ENCODE measurements at places on chromosomes 2 and 18.

DNA sequence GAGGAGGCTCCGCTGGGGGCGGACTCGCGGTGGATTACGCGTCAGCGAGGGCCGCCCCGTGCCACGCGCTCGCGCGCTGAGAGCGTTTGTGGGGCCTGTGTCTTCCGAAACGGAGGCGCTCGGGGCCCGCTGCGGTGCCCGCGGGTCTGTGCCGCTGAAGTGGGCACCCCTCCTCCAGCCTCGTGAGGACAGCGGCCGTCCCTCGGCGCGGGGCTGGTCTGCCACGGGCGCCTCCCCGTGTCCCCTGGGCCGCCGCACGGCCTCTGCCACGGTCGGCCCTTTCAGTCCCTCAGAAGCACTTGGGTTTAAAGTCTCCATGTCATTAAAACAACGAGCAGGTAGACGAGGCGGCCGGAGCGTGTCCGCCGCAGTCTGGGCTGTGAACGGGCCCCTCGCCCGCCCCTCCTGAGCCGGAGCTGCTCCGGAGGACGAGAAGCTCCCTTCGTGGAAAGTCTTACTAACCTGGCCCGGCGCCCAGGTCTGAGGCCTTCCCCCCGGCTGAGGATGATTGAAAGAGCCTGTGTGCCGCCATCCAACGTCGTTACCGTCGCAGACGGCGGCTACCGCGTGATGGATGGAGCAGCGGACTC lies 97.6 kb downstream of the NFATC1 start:
- no peak for DNase-seq

DNA sequence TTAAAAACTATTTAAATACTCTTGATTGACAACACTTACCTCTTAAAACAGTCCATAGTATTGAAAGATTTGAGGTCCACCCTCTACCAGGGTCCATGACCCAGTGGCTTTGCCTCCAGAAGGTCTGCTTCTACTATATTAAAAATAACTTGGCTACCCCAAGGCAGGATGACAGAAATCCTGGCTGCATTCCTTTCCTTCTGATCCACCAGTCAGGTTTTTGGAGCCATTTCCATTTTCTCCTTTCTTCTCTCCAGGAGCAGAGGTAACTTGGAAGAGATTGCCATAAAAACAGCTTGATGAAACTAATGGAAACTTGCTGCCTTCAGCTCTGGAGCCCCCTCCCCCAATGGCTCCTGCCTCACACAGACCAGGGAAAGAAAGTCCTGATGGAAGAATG lies 2.6 kb upstream of the FAM171B start:
- DNase-seq: no peak

DNA sequence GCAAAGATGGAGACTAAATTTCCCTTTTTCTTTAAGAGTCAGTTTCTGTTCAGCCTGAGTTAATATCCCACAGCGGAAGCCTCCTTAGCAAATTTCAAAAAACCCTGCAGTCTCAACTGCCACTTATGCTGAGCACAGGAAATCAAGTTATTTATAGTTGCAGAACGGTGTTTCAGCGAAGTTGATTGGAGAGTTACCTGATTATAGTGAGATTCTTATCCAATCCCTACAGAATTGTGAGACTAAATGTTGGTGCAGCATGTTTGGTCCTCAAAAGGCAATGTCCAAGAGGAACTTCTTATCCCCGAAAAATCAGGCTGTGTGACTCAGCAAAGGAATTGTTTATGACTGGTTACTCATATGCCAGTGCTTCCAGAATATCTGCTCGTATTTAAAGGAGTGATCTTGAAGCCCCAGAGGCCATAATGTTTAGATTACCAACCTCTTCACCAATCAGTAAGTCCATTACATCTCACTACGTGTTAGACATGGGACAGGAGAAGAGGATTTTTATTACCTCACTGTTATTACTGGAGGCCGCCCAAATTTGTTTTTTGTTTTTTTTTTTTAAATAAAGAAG lies 67.9 kb downstream of the LRRFIP1 start:
- no peak for DNase-seq

DNA sequence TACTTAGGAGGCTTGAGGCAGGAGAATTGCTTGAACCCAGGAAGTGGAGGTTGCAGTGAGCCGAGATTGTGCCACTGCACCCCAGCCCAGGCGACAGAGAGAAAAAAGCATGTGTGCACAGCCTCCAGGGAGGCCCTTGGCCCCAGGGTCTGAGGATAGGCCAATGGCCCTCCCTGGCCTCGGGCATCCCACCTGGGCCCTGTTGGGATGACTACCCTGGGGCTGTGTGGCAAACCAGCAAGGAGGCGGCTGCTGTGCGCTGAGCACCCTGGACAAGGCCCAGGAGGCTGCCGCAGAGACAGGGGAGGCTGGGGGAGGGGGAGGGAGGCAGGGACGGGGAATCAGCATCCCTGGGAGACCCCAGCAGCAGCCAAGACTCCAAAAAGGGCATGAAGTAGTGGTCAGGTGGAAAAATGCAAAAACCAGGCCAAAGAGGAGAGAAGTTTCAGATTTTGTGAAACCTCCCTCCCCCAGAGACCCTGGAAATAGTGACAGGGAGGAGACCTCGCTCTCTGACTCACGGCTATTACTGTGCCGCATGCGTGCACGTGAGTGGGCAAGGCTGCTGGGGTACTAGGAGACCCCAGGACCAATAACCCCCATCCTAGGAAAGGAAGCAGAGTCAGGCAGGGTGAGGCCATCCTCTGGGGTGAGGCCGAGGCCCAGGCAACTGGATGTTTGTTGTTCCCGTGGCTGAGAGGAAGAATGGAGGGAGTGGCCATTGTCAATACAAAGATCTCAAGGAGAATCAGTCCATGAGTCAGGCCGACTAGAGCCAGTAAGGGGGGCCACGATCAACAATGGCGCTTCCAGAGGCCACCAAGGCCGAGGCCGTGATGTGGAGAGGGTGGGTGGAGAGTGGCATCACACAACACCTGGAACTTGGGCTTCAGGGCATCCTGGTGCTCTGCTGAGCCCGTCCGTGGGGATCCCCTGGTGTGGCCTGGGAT lies 16.0 kb upstream of the B3GNT7 start:
- DNase-seq: no peak

DNA sequence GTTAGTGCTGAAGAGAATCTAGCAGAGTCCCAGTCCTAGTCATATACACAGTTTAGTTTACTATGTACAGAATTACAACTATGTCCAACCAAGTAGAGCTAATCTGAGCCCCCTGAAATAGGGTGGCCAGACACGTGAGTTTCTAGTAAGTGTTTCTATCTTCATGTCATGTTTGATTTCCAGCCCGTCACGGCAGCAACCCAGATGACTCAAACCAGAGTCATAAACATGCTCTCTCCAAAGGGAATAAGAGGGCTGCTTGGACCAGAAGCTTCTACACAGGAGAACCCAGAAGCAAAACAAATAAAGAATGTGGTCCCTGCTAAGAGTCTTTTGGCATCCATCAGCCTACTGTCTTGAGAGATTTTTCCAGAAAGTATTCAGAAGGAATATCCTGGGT lies 64.9 kb upstream of the WIPF1 start:
- no peak for DNase-seq

DNA sequence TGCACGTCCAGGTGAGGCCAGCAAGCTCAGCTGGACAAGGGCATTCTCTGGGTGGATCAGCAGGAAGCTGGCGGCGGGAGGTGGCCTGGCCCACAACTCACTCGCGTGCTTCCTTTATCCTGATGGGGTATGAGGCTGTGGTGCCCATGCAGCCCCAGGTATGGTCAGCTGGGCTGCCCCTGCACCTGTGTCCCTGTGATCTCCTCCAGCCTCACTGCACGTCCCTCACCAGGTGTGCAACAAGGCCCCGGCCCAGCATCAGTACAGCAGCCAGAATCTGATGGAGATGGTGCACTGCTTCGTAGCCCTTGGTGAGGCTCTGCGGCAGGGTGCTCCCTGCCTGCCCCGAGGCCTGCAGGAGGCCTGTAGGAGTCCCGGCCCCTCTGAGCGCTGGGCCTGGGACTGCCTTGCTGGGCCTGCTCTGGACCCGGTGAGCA lies 17.6 kb downstream of the MROH2A start:
- DNase-seq: no peak

GRCh38 chr2:203352604-203353255 lies 24.5 kb downstream of the ABI2 start:
- DNase-seq: no peak

DNA sequence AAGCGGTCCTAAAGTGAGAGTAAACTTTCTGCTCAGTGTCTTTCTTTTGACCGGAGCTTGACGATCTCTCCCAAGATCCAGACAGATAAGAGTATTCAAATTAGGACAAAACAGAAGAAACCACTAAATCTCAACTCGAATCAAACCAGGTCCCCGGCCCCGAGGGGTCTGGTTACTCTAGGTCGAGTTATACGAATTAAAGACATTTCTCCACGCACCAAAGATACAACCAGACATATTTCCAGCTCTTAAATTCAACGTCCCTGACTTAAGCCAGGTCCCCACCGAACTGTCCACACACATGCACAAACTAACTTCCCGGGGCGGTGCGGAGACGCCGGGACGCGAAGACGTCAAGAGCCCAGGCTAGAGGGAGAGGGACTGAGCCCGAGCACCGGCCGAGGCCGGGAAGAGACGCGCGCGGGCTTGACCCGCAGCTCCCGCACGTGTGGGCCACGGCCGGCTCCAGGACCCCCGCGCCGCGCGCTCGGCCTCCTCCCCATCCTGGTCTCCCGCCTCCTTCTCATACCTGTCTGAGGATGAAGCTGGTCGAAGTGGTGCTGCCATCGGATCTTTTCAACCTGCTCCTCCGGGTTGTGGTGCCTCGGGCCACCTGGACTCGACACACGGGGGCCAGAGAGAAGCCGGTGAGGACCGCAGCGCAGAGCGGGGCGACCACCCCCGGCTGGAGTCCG lies 896 bp downstream of the CACNB4 start:
- no peak for DNase-seq

DNA sequence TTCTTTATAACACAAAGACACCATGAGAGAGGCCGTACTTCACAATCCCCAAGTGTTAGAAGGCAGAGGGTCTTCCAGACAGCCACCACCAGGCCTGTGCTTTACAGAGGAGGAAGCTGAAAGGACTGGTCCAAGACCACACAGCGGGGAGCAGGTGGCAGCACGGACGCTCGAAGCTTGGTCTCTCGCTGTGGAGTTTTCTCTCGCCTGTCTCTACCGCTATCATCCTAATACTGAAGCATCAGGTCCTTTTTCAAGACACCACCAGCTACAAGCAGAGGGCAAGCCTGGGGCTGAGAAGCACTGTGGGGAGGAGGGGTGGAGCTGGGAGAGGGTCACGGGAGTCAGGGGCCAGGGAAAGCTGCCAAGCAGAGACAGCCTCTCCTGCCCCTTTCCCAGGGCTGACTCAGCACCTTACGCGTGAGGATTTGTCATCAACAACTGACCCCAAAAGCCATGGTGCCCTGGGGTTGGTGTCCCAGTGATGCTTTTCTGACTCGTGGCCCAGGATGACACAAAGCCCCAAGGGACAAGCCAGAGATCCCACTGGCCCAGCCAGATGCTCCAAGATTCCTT lies 31.9 kb upstream of the FOSL2 start:
- no peak for DNase-seq

GRCh38 chr18:31209041-31209440 lies 46.4 kb upstream of the DSC1 start:
- DNase-seq: no peak

DNA sequence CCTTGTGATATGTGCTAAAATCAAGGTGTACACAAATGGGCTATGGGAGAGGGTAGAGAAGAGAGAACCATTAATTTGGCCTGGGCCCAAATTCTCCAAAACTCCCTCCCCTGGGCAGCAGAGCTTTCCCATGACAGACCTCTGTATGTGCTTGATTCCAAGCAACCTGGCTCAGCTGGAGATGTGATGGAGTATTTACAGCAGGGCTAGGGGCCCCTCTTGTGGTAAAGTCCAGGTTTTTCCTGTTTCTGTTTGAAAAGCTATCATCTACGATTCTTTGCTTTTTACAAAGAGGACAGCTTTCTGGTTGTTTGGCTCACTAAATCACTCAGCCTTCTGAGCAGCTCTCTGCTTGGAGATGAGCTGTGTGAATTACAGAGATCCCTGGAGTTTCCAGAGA lies 40.3 kb downstream of the KCNS3 start:
- DNase-seq: no peak

DNA sequence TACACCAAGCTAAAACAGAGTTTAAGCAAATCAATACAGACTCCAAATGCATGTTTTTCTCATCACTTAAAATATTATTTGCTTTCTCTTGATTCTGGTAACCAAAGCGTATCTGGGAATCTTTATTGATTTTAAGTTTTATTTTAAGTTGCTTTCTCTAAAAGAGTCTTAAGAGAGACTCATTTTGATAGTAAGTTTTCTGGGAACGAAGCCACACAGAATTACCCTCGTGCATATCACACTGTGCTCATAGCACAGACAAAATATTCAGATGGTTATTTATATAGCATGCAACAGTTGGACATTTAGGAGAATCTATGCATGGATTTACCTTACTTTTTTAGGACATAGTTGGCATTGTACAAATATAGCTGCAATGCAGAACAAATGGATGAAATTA lies 597.5 kb upstream of the NRXN1 start:
- no peak for DNase-seq

DNA sequence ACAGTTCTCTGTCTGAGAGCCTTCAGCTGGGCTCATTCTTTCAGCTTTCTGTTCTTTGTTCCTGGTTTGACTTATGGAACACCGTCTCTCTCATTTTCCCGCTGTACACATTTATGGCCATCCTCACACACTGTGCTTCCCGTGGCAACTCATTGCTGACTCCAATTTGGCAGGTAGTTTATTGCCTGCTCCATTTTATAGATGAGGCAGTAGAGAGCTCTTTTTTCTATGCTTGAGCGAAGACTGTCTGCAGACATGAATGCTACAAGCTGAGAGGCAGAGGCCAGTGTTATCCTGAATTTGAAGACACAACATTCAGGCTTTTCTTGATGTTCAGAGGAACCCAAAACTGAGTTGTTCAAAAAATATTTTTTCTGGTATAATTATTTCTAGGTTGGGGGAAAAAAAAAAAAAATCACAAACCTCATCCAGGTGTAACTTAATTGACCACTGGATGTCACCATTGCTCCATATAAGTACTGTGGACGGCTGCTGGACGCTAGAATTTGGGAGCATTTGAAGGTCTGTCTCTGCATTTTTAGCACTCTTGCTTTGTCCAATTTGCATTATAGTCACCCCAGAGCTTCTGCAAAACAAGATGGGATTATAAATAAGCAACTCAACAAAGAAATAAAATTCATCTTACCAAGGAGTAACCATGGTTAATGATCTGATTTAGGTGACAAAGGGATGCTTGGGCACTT lies 83.5 kb downstream of the HRH4 start:
- no peak for DNase-seq

- no peak for DNase-seq
Observed at GRCh38 chr18:11760498-11761167, 71.6 kb downstream of the GNAL start.

GRCh38 chr2:191243154-191243553 lies 2.0 kb upstream of the MYO1B start:
- DNase-seq: no peak

All from stimulated activated CD4-positive, alpha-beta T cell treated with anti-CD3 and anti-CD28 coated beads, Interleukin-2, amount 100 ng/mL, for 4 hours (primary cell).